ENCODE measurements at places on chromosomes 1 and 21.

DNA sequence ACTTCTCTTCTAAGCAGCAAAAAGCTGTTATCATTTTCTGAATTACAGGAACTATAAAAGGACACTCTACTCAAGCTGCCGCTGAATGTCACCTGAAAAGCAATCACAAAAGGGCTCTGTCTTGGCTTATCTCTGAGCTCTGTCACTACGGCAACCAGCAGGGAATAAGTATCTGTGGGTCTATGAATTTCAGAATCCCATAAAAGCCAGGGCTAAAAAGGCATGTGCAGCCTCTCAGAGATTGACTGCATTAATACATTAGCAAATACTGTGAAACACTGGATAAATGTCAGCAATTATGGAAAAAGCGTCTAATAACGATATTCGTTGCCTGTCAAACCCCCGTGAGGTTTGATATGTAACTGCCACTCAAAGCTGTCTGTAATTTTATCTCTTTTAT lies 210.2 kb upstream of the DMRTA2 start:
- peak; percentile 90 for DNase-seq

- no peak for DNase-seq
Observed at GRCh38 chr1:202810193-202810614, 550 bp upstream of the PCAT6 start.

- DNase-seq: no peak
Observed at GRCh38 chr1:28374297-28374696, 4.8 kb downstream of the PHACTR4 start.

GRCh38 chr21:45859041-45859761 lies 122.4 kb upstream of the COL6A1 start:
- no peak for DNase-seq

- DNase-seq: no peak
Observed at GRCh38 chr1:36108314-36108713, 16.7 kb downstream of the COL8A2 start.

DNA sequence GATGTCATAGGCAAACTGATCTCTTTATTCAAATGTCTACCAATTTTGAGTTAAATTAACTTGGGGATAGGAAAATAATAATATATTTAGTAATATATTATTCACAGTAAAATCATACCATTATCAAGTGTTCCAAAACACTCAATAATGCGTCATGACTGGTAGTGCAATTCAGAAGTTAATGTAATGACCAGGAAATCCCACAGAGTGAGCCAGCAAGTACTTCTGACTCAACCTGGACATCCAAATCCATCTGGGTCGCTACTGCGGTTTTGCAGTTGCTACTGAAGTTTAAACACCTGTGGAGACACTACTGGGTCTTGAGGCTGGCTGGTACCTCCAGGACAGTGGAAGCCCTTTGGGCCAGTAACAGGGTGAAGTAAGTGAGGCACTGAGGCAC lies 44.8 kb downstream of the DPYD start:
- DNase-seq: no peak

GRCh38 chr1:168054117-168054516 lies 82.6 kb downstream of the GPR161 start:
- no peak for DNase-seq

DNA sequence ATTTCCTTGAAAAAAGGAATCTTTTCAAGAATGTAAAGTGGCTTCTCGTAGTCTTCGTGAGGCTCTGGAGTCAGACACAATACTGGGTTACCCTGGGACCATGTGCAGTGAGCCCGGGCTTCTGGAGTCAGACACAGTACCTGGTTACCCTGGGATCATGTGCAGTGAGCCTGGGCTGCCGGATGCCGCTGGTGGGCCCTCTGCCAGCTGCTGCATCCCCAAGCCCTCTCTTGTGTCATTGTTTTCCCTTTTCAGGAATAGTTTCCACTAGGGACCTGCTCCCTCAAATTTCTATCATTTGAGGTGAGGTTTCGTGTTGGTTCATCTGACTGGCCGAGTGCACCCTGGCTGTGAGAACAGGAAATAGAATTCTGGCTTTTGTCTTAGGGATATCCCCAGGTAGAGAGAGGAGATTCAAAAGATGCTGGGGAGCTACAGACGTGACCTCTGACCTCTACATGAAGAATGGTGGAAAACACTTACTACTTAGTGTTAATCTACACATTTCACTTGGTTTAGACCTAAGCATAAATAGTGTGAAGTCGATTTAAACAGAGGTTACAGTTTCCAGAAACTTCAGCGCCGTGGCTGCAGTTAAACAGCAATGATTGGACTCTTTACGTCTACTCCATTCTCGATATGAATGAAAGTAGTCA lies 10.6 kb downstream of the ADARB1 start:
- DNase-seq: no peak

- no peak for DNase-seq
Observed at GRCh38 chr1:180805316-180805715, 107.4 kb upstream of the KIAA1614 start.

DNA sequence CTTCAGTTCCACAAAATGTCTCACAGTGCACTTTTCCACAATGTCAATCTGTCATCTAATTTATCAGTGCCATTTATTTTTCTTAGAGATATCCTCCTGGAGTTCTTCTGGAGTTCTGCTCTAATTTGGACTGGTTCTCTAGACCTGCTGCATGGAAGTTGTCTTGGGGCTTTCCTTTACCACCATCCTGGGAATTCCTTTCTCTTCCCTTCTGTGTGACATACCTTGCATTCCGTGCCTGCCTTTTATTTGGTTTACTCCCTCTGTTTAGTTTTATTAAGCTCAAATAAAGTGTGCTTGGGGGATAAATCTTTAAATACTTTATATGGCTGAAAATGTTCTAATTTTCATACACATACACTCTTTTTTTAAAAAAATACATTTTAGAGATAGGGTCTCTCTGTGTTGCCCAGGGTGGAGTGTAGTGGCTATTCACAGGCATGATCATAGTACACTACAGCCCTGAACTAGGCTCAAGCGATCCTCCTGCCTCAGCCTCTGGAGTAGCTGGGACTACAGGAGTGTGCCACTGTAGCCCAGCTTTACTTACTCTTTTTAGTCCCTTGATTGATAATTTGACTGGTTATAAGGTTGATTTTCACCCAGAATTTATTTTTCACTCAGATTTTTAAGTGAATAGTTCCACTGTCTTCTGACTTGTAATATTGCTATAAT lies 14.4 kb downstream of the MTF2 start:
- DNase-seq: no peak

GRCh38 chr1:221788466-221788865 lies 46.6 kb upstream of the DUSP10 start:
- DNase-seq: no peak

DNA sequence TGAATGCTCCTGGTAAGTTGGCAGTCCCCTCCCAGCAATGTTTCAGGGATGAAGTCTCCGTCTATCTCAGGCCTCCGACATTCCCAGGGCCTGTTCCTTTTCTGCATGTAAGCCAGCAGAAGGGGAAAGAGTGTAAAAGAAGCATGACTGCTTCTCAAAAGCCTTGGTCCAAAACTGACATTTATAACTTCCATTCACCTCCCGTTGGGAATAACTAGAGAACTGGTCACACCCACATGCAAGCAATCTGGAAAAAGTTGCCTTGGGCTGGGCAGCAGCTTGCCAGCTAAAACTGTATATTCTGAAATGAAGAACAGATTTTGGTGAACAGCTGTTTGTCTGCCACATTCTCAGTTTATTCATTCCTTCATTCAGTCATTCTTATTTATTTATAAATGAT lies 24.2 kb upstream of the NPL start:
- DNase-seq: no peak

- no peak for DNase-seq
Observed at GRCh38 chr1:194342484-194343262, 1156.3 kb upstream of the B3GALT2 start.

- DNase-seq: peak; percentile 62
Observed at GRCh38 chr1:223708001-223708359, 4.4 kb upstream of the CAPN2 start.

DNA sequence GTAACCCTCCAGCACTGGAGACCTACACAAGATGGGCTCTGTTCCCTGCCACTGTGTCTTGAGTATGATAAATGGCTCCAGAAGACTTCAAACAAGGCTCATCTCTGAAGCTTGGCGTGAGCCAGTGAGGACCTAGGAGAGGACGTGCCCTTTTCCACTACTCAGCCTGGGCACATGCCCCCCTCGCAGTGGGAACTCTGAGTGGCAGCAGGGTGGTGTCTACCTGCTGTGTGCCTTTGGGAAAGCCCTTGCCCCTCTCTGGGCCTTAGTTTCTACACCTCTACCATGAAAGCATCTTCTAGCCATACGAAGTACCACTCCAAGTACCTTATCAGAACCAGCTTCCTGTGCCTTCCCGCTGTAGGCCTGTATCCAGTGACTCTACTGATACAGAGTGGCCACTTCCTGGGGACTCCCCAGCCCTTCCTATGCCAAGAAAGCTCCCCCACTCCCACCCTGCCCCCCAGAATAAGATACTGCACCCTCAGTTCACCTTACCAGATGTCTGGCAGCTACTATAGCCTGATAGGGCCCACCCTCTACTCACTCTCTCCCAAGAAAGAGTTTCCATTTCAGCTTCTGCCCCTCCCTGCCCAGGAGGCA lies 3.1 kb upstream of the MOB3C start:
- no peak for DNase-seq

- DNase-seq: no peak
Observed at GRCh38 chr1:41144285-41144684, 97.8 kb downstream of the SCMH1 start.

GRCh38 chr1:113976609-113977278 lies 2.5 kb upstream of the OLFML3 start:
- DNase-seq: no peak

DNA sequence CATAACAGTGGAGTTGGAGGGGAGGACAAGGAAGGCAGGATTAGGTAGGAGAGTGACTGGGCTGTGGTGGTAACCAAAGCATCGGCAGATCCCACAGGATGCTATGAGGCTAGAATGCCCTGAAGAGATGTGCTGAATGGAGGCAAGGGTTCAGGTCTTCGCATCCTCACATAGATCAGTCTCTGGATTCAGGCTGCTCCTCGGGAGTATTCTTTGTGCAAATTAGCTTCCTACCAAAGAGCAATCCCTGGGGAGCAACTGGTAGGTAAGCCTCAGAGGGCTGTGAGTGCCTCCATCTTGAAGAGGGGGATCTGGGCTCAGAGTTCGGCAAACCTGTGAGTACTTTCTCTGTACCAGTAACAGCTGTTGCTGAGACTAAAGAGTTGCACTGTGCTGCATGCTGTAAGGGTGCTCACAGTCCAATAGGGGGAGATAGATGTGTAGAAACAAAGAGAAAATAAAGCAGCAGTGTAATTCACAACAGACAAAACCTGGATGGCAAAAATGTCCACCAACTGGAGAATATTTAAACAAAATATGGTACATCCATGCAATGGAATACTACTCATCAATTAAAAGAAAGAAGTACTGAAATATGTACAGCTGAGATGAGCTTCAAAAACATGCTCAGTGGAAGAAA lies 322.4 kb upstream of the DEPDC1 start:
- DNase-seq: peak; percentile 53

GRCh38 chr1:198143797-198144196 lies 13.0 kb upstream of the NEK7 start:
- DNase-seq: no peak

- peak; percentile 58 for DNase-seq
Observed at GRCh38 chr1:81801651-81802456, 1.1 kb downstream of the ADGRL2 start.

DNA sequence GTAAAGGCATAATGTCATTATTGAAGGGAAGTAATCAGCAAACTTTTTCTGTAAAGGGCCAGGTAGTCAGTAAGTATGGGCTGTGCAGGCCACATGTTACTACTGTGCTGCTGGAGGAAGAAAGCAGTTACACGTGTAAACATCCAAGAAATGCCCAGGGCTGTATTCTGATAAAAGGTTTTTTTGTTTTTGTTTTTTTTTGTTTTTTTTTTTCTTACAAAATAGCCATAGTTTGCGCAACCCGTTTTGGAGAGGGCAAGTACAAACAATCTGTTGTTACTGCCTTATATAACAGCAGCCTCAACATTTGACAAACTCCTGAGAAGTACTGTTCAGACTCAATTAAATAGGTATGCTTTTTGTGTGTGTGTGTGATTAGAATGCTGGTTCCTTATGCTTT lies 26.7 kb upstream of the MTMR11 start:
- no peak for DNase-seq

DNA sequence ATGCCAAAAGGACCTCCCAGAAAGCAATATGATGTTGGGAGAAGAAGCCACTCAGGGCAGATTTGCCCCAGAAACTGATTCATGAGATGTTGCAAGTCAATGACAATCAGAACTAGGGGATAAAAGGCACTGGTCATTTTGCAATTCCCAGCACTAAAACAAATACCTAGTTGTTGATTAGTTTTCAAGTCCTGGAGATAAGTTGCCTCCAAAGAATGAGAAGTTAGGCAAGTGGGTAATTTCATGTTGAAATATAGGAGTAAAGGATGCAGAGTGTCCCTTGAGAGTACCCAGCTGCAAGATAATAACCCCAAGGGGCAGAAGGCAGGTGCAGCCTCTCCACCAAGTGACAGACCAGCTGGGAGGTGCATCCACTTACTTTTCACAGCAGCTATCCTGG lies 363.6 kb downstream of the PBX1 start:
- DNase-seq: peak; percentile 28

GRCh38 chr1:64691626-64692025 lies 53.2 kb upstream of the RAVER2 start:
- DNase-seq: no peak

GRCh38 chr1:247110627-247111258 lies 6.6 kb upstream of the ZNF669 start:
- no peak for DNase-seq

DNA sequence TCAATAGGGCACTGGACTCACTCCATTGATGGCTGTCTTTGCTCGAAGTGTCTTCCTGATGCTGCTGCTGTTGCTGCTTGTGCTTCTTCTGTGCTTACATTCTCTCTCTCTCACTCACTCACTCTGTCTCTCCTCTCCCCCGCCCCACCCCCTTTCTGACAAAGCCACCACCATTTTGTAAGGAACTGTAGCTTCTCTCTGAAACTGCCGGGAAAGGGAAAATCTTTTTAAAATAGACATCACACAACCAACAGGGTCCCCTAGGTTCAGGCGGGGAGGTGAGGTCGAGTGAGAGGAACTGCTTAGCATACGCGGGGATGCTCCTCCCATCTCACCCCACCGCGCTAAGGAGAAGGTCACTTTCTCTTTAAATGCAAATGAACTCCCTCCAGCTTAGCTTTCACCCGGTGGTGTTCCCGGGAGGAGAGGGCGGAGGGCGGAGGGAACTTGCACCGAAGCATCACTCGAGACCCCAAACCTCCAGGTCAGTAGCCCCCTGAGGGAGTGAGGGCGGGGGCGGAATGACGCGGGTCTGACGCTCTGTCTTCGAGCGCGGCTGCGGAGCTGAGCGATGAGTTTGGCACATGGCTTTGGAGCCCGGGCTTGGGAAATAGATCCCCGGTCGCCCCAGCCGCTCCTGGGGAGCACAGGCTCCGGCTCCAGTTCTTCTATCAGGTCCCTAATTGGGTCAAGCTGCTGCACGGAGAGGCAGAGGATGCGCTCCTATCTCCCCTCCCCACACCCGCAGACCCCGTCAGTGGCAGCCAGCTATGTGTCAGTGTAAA lies at the start of gene CCDC28B:
Gene CCDC28B, plus strand, starts transcription at position 370 of the 785 bp plus-strand sequence. CDS start 1,341 bp downstream, outside the sequence.
- peak; percentile 92 for DNase-seq
